AG08396 (cell line): ENCODE measurements at places on chromosomes 1 and 21.

- no peak for DNase-seq
Measured at GRCh38 chr1:204709960-204710912, 24.7 kb upstream of the LRRN2 start.

DNA sequence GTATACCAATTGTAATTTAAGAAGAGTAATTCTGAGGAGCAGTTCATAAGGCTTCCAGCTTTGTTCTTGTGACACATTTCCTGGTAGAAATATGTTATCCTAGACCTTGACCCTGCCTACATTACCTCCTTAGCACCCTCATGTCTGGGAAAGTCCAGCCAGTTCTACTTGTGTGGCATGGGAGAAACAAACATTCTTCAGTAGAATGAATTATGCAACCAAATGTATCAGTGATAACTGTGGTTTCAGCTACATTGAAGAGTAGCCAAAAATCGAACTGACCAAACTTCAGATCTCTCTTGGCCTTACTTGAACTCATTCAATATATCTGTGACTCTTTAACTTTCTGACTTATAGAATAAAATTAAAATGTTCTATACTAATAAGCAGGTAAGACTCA lies 308.1 kb upstream of the LYPLAL1 start:
- no peak for DNase-seq

DNA sequence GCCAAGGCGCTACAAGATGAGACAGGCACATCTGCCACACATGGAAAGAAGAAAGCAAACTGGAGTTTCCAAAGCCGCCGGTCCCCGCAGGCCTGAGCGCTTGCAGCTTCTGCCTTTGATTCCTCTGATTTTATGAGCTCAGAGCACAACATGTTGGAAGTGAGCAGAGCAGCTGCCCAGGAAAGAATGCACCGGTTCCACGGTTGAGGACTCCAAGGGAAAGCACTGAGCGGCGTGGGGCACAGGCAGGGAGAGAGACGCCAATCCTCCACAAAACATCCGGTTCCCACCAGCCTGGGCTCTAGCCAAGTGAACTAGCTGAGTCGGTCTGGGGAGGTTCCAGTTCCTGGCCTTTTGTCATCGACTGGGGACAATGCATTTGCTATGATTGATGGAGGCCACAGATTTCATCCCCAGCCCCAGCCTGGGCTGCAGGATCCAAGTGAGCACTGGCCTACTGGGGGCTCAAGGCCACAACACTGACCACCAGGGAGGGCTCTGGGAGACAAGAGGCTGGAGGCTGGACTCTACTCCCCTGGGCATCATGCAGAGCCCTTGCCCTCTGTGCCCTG lies 253.1 kb upstream of the IRF2BP2 start:
- DNase-seq, result peak; percentile 63

- DNase-seq, result peak; percentile 64
Measured at GRCh38 chr1:227343727-227344551, 25.6 kb upstream of the CDC42BPA start.

DNA sequence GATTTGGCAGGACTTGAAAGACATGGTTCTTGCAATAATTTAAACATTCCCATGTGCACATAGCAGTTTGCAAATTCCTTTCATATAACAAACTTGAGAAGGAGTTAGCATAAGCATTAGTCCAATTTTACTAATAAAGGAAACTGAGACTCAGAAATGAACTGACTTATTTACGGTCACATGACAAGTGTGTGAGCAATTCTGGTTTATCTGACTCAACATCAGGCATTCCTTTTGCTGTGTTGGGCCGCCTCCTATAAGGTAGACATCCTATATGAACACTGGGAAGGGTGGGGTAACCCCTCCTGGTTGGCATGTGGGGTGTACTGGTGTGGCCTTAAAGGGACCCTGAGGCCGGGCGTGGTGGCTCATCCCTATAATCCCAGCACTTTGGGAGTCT lies 8.5 kb upstream of the CPT2 start:
- no peak for DNase-seq

- DNase-seq, result no peak
Measured at GRCh38 chr1:38153778-38154470, 107.3 kb upstream of the POU3F1 start.

DNA sequence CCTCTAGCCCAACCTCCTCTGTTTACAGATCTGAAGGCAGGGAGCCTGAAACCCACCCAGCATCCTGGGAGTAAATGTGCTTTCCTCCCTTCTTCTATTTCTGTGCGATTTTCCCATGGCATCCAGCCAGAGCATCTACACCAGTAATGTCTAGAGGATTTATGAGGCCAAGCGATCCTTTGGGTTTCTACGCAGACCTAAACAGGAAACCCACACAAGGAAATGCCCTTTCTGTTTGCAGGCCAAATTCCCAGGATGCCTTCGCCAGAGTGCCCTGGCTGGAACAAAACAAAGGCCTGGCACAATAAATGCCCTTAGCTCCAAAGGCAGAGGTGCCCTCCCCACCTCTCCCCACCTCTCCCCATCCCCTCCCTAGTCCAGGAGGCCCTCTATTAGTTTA lies 110.5 kb upstream of the CDC42BPA start:
- DNase-seq, result no peak

GRCh38 chr1:90820745-90821144 lies 103.6 kb upstream of the BARHL2 start:
- DNase-seq, result no peak

GRCh38 chr1:109094377-109094803 lies 3.8 kb downstream of the TMEM167B start:
- peak; percentile 63 for DNase-seq

- DNase-seq, result peak; percentile 71
Measured at GRCh38 chr1:19452221-19452663, 33.1 kb downstream of the CAPZB start.

DNA sequence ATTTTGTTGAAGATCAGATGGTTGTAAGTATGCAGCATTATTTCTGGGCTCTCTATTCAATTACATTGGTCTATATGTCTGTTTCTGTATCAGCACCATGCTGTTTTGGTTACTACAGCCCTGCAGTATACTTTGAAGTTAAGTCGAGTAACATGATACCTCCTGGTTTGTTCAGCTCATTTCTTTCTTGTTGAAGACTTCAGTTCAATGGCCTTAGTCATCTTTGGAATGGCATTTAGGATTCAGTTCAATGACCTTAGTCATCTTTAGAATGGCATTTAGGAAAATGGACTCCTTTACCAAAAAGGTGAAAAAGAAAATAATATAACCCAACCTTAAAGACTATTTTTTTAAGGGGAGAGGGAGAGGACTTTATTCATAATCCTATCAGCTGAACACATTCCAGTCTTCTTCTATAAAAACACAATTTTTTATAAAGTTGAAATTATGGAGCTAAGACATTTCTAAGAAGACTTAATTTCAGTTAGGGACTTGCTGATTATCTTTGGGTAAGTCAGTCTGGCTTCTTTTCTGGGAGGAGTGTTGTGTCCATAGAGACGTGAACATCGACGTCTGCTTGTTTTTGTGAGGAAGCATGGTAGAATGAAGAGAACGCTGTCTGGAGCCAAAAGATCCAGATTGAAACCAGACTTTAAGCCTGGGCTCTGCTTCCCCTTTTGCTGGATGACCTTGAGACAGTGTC lies 48.3 kb downstream of the DDR2 start:
- DNase-seq, result no peak

GRCh38 chr1:87399264-87399663 lies 70.6 kb downstream of the LMO4 start:
- no peak for DNase-seq

GRCh38 chr1:157137046-157137407 lies 1.2 kb downstream of the ETV3 start:
- peak; percentile 36 for DNase-seq

DNA sequence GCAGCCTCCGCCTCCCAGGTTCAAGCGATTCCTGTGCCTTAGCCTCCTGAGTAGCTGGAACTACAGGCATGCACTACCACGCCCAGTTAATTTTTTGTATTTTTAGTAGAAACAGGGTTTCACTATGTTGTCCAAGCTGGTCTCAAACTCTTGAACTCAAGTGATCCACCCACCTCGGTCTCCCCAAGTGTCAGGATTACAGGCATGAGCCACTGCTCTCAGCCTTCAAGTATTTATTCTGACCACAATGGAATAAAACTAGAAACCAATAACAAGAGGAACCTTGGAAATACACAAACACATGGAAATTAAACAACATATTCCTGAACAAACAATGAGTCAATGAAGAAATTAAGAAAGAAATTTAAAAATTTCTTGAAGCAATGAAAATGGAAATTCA lies 32.7 kb upstream of the DR1 start:
- DNase-seq, result no peak

DNA sequence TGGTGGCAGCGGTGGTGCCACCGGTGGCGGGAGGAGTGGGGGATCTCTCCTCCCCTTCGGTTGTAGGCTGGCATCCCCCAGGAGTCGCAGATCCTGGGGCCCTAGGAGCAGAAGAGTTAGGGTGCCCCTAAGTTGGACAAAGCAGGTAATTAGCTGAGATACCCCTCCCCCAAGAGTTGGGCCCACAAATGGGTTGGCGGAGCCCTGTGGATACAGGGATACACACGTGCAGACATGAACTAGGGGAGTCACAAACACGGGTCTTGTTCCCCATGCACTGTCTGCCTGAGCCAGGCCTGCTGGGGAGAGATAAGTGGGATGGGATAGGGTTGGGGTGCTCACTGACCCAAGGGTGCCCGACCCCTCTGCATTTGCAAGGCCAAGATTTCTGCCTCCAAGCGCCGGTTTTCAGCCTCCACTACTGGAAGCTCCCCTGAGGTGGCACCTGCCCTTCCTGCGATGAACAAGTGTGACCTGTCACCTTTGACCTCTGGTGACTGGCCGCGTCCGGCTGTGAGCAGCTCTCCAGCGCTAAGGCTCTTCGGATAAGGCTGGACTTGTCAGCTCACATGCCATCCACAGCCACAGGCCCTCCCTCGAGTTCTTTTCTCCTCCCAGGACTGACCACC lies 1.8 kb downstream of the CCDC17 start:
- peak; percentile 31 for DNase-seq

GRCh38 chr1:174877208-174877673 lies 122.5 kb upstream of the CACYBP start:
- DNase-seq, result no peak

DNA sequence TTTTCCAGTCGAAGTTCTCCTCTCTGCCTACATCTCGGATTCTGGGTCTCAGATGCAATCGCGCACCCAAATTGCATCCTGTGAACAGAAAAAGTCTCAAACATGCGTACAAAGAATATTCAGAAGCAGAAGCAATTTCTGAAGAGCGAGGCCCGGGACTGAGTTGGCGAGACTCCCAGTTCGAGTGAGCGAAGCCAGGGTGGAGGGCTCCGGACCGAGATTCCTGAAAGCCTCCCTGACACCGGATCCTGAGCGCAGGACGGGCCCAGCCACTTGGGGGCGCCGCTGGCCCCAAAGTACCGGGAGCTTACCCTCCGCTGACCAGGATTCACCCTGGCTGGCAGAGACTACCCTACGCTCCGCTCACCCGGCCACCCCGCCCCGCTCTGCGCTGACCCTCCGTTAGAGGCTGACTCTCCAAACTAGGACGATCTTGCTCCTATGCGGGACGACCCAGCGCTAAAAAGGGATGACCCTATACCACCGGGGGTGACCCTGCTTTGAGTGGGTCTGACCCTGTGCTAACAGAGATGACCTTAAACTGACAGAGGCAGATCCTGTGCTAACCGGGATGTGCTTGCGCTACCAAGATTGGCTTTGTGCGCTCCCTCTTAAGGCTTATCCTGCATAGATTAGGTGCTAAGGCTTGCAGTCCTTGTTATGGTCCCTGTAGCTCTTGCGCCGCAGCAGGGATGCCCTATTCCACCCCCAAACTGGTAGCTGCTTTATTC lies 12.1 kb downstream of the FOXD2 start:
- DNase-seq, result peak; percentile 60

DNA sequence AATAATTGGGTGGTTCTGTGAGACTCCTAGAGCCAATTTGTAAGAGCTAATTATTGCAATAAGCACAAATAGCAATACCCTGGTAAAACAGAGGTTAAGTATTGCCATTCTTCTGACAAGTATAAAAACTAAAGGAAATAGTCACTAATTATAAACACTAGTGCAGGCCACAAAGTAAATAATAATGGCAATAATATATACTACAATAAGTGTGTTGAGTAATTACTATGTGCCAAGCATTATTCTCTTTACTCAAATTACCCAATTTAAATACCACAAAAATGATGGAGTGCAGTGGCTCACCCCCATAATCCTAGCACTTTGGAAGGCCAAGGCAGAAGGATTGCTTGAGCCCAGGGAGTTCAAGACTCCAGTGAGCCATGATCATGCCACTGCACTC lies 15.3 kb downstream of the ZMYM6 start:
- DNase-seq, result no peak

GRCh38 chr1:209343511-209343910 lies 240.0 kb upstream of the CAMK1G start:
- no peak for DNase-seq

GRCh38 chr1:110502402-110503151 lies 16.4 kb downstream of the KCNA10 start:
- DNase-seq, result no peak

- DNase-seq, result no peak
Measured at GRCh38 chr1:113275083-113275482, 115.2 kb upstream of the MAGI3 start.

DNA sequence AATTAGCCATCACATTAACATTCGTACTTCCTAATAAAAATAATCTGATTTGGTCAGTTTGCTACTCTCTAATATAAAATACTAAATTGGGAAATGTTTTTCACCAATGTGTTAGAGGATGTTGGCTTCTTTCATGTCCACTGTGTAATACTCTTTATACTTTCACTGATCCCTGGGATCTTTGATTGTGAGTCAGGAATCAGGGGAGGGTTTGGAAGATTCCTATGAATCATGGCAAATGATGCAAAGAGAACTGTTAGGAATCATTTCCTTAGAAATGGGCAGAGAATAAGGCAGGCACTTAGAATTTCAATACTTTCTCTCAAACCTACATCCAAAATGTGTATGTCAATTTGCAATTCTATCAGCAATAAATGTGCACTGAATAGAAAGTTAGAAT lies 31.0 kb downstream of the KRTAP24-1 start:
- no peak for DNase-seq

DNA sequence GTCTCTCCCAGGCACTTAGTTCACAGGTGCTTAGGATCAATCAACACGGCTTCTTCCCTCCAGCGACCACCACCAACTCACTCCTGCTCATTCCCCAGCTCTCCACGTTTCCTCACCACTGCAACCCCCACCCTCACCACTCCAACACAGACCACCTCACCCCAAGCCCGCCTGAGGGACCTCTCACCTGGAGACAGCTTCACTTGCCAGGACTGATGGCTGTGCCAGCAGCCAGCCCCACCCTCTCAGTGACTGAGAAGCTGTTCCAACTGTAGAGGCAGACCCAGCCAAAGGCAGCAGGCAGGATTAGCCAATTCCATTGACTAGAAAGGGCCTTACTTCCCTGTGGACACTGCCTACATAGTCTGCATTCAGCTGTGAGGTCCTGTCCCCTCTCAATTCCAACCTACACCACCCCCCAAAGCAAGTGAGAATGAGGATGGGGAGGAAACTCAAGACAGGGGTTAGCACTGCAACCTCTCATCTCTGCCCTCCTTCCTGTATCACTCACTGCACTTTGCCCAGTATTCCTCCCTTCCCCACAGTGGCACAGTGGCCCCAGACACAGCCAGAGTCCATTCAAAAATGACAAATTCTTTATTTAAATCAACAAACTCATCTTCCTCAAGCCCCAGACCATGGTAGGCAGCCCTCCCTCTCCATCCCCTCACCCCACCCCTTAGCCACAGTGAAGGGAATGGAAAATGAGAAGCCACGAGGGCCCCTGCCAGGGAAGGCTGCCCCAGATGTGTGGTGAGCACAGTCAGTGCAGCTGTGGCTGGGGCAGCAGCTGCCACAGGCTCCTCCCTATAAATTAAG lies 7.6 kb downstream of the TAGLN2 start:
- no peak for DNase-seq
